ENCODE measurements at places on chromosomes 16 and 17. TPM values are rescaled to one million over a fixed set of nuclear protein-coding genes. Genes with fewer than 3 reads are reported as not detected.

DNAH9 gene
- 3.7 TPM for total RNA-seq

TBX6 gene
- total RNA-seq, result 0.44 TPM

TMEM106A gene
- 14.3 TPM for total RNA-seq

CDC42EP4 gene
- 200 TPM for total RNA-seq

COL1A1 gene
- total RNA-seq, result 109 TPM

KRTAP16-1 gene
- not detected for total RNA-seq

CDRT15L2 gene
- total RNA-seq, result not detected

CCL23 gene
- 3.4 TPM for total RNA-seq

UMOD gene
- total RNA-seq, result not detected

SCRN2 gene
- total RNA-seq, result 32.8 TPM

DOC2A gene
- 0.85 TPM for total RNA-seq

SEC14L5 gene
- 0.66 TPM for total RNA-seq

GUCY2D gene
- total RNA-seq, result not detected

Data from subcutaneous adipose tissue (tissue), 4 donors.